Gastrocnemius medialis (tissue), 4 donors: ENCODE measurements at places on chromosomes 13 and 19. TPM values are rescaled to one million over a fixed set of nuclear protein-coding genes. Genes with fewer than 3 reads are reported as not detected.

DNA sequence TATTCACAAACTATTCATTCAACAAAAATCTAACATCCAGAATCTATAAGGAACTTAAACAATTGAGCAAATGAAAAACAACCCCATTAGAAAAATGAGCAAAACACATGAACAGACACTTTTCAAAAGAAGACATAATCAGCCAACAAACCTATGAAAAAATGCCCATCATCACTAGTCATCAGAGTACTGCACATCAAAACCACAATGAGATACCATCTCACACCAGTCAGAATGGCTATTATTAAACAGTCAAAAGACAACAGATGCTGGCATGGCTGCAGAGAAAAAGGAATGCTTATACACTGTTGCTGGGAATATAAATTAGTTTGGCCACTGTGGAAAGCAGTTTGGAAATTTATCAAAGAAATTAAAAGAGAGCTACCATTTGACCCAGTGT is 487.6 kb downstream of the GPC6 start:
- no peak overlapping the region for H3K4me3 ChIP-seq
- H3K4me1 ChIP-seq, result no peaks in the 10 kb centered on the region
- H3K27me3 ChIP-seq, result no peaks in the 10 kb centered on the region
- DNase-seq, result no peak
- no peaks in the 10 kb centered on the region for H3K36me3 ChIP-seq

Gene ADAT3
- total RNA-seq, result 2.1 TPM

GRCh38 chr19:39878398-39878797 is 32.2 kb upstream of the FBL start:
- H3K4me3 ChIP-seq, result no peak overlapping the region
- no peak for DNase-seq
- H3K36me3 ChIP-seq, result no peaks in the 10 kb centered on the region
- H3K27ac ChIP-seq, result no peak overlapping the region
- no peaks in the 10 kb centered on the region for H3K27me3 ChIP-seq

DNA sequence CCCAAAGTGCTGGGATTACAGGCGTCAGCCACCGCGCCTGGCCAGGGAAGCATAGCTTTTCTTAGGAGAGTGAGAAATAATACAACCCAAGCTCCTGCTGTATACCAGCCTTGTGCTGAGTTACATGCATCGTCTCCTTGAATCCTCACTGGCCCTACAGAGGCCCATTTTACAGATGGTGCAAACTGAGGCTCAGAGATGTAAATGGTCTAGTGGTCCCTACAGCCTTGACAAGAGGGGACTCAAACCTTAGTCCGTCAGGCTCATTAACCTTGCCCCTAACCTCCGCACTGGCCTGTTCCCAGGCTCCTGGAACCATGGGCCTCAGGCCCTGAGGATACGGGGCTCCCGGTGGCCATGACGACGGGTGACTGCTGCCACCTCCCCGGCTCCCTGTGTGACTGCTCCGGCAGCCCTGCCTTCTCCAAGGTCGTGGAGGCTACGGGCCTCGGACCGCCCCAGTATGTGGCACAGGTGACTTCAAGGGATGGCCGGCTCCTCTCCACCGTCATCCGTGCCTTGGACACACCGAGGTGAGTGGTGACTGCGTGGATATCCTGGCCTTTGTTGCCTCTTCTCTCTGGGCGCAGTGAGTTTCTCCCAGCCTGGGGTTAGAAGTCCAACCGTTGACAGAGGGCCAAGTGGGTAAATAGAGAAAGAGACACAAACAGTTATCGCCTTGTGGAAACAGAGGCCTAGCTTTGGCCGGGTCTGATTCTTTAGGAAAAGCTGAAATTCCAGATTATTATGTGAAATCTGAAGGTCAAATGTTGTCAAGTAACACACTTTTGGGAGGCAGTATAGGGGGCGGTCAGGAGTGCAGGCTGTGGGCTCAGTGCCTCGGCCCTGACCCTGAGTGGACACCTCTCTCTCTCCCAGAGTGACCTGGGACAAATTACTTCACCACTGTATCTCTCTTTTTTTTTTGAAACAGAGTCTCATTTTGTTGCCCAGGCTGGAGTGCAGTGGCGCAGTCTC is 8.7 kb downstream of the MARCHF2 start:
- no peak for DNase-seq
- H3K4me3 ChIP-seq, result no peak overlapping the region

GRCh38 chr13:36666477-36667229 is 7.2 kb upstream of the SERTM1 start:
- no peak overlapping the region for H3K27ac ChIP-seq
- no peak for DNase-seq
- H3K27me3 ChIP-seq, result no peaks in the 10 kb centered on the region
- H3K36me3 ChIP-seq, result no peaks in the 10 kb centered on the region

Gene PRTN3
- 0.51 TPM for total RNA-seq

DNA sequence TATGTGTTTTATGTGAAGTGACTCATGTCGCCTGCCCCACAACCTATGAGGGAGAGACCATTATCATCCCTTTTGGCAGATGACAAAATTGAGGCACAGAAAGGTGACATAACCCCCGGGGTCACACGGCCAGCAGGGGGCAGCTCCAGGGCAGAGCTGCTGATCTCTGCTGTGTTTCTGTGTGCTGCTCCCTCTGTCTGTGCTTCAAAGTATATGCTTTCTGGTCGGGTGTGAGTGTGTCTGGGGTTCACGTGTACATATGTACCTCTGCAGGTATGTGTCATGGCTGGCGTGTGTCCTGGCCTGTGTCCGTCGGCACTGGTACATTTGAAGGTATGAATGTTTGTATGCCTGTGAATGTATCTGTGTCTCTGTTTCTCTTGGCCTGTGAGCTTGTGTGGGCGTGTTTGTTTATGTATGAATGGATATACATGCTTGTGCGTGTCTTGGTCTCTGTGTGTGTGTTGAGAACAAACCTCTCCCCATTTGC is 7.1 kb downstream of the LIPE start:
- no peak overlapping the region for H3K4me3 ChIP-seq
- H3K27ac ChIP-seq, result peak overlapping the region; percentile 68
- peaks cover 20% of the 10 kb centered on the region for H3K4me1 ChIP-seq
- H3K36me3 ChIP-seq, result no peaks in the 10 kb centered on the region

Gene ZNF682
- not detected for total RNA-seq

DNA sequence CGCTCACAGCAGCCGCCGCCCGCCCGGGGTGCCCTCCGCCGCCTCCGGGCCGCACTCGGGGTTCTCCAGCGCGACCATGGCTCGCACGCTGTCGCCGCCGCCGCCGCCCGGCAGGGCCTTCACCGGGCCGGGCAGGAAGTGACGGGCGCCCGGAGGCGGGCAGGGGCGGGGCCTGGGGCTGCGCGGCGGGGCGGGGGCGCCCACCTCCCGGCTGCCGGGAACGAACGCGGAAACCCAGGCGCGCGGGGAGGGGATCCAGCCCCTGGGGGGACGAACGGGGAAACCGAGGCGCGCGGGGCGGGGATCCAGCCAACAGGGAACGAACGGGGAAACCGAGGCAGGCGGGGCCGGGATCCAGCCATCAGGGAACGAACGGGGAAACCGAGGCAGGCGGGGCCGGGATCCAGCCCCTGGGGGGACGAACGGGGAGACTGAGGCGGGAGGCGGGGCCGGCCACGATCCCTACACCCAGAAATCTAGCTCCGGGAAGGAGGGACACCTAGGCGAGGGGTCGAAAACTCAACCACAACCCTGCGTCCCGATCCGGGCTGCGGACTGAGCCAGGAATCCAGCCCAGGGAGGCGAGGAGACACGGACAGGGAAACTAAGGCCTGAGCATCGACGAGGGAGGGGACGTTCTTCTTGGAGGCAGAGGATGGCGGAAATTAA is at the start of gene R3HDM4:
TSS of gene R3HDM4 (minus strand) at position 140 of the 669 bp plus-strand sequence. CDS start at position 78, 62 bp downstream.
- H3K27me3 ChIP-seq, result peaks cover 16% of the 10 kb centered on the region
- H3K4me3 ChIP-seq, result peak within 1 kb of the TSS; percentile 90
- H3K36me3 ChIP-seq, result no peaks in the 10 kb centered on the region
- H3K27ac ChIP-seq, result peak within 1 kb of the TSS; percentile 90
- peak; percentile 60 for DNase-seq
